ENCODE measurements at places on chromosomes 5 and 9.

DNA sequence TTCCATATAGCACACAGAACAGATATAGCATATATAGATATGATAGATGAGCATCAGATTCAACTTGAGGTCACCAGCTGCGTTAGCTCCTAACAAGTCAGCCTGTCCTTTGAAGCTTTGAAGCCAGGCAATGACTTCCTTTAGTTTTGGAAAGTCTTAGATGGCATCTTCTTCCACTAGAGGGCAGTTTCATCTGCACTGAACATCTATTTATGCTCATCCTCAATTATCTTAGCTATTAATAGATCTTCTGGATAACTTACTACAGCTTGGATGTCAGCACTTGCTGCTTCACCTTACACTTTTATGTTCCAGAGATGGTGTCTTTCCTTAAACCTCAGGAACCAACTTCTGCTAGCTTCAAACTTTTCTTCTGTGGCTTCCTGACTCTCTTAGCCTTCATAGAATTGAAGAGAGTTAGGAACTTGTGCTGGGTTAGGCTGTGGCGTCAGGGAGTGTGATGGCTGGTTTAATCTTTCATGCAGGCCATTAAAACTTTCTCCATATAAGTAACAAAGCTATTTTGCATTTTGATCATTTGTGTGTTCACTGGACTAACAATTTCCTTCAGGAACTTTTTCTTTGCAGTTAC lies 1401.4 kb downstream of the EFNA5 start:
- DNase-seq, result no peak

DNA sequence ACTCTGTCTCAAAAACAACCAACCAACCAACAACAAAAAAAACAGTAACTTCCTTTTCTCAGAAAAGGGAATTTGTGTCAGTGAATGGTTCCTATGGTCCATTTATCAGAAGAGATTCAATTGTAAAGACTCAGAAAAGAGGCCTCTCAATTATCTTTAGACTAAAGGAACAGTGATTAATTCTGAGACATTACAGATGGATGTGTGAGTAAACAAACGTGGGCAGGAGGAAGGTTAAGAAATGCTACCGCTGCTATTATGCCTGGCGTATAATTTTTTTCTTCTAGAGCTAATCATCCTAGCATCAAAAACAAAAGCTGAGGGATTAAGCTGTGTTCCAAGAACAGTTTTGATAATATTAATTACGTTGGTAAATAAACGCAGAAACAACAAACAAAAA lies 52.9 kb upstream of the JMY start:
- DNase-seq, result no peak

DNA sequence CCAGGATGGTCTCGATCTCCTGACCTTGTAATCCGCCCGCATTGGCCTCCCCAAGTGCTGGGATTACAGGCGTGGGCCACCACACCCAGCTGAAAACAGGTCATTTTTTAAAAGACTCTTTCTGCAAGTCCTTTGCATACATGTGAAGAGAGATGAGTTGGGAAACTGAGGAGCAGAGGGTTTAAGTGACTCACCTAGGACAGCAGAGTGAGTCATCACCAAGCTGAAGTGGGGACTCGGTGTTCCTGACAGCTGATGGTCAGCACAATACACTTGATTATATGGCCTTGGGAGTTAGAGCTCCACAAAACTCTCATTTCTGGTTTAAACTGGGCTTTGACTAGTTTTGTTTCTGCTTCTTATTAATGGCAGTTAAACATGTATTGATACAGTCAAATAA lies 38.1 kb upstream of the SSBP2 start:
- DNase-seq, result no peak

DNA sequence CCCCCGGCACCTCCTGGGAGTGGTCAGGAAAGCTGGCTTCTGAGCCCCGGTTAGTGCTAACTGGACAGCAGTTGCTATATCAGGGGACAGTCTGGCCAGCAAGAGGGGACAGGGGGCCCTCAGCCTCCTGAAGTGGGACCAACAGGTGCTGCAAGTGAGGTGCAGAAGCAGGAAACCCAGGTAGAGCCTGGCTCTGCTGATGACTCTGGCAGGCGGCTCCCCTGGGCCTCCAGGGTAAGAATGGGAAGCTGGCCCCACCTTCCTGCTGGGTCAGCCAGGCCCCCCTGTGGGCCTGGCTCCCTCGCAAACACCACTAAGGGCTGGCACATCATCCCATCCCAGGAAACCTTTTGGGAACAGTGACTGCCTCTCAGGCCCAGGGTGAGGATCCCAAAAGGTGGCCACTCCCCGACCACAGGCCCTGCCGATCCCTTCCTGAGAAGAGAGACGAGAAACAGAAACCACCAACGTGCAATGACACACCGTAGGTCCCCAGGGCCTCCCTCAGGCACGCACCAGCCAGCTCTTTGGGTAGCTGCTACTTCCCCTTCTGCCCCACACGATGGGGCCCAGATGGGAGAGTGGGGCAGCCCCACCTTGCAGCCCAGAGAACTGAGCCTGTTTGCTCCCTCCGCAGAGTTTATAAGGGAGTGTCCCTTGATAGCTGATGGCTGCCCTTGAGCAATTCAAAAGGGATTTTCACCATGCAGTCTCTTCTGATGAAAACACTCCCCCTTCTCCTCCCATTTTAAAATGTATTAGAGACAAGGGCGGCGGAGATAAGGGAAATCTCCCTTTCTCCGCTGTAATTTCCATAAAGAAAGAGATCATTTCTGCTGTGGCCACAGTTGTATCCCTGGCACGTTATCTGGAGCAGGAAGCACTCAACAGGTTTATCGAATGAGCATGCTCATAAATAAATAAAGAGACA lies 76.8 kb downstream of the STK10 start:
- DNase-seq, result no peak

DNA sequence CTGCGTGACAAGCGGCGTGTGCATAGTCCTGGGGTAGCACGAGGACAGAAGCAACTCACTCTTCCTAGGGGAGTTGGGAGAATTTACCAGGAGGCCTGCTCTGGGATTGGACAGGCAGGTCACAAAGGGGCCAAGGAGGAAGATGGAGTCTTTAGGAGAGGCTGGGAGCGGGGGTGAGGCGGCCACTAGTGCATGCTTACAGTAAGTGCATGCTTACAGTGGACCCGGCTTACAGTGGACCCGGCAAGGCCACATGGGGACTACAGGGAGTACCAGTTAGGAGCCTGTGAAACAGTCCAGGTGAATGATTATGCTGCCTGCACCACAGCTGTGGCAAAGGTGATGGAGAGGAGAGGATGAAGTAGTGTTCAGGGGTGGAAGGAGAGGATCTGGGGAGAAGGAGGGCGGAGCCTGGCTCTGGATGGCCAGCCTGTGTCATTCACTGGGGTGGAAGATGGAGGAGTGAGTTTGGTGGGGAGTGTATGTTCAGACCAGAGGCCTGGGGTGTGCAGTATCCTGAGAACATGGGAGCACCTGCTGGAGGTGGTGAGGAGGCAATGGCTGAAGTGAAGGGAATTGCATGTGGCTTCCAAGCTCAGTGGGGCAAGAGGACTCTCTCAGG lies 78.7 kb downstream of the CRB2 start:
- DNase-seq, result no peak

GRCh38 chr9:88108779-88109178 lies 29.5 kb downstream of the SPATA31C2 start:
- no peak for DNase-seq

GRCh38 chr5:32522429-32523143 lies 62.8 kb upstream of the SUB1 start:
- DNase-seq, result no peak

GRCh38 chr5:125180231-125180829 lies 433.9 kb upstream of the ZNF608 start:
- no peak for DNase-seq

- DNase-seq, result no peak
Observed at GRCh38 chr9:27990524-27990923, 417.2 kb upstream of the C9orf72 start.

DNA sequence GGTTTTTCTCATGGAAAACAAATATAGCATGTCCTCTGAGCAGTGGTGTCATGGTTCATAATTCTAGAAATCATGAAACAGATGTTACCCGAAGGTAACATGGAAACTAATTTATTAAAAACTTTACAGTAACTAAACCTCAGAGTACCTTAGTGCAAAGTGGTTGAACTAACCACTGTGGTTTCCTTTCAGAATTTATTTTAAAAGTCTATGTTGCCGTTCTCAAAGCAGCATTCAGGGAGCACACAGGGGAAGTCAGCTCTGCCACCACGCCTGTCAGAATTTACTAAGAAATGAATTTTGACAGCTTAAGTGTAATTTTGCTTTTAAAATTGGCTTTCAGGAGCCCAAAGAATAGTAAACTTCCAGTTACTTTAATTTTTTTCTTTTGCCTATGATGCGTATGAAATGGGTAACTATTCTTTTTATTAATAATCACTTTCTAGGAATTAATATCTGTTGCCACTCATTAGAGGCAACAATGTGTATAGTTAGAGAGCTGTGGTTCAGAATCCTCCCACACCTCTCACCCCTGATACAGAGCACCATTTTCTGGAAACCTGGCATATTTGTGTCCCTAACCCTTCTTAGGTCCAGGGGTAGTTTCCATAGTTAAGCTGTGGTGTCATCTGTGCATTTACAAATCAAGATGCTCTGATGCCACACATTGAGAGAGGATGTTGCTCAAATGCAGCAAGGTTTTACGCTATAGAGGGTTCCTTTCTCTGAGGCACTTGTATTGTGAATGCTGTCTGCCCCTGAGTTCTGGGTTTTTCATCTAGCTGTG lies 202.6 kb downstream of the ZSWIM6 start:
- DNase-seq, result no peak

- no peak for DNase-seq
Observed at GRCh38 chr5:140631036-140631417, 1.9 kb downstream of the CD14 start.

GRCh38 chr9:3177146-3177761 lies 333.4 kb upstream of the PUM3 start:
- no peak for DNase-seq

GRCh38 chr5:151870820-151871219 lies 53.8 kb downstream of the GLRA1 start:
- DNase-seq, result no peak

GRCh38 chr9:105121861-105122430 lies 122.5 kb upstream of the SLC44A1 start:
- DNase-seq, result no peak

DNA sequence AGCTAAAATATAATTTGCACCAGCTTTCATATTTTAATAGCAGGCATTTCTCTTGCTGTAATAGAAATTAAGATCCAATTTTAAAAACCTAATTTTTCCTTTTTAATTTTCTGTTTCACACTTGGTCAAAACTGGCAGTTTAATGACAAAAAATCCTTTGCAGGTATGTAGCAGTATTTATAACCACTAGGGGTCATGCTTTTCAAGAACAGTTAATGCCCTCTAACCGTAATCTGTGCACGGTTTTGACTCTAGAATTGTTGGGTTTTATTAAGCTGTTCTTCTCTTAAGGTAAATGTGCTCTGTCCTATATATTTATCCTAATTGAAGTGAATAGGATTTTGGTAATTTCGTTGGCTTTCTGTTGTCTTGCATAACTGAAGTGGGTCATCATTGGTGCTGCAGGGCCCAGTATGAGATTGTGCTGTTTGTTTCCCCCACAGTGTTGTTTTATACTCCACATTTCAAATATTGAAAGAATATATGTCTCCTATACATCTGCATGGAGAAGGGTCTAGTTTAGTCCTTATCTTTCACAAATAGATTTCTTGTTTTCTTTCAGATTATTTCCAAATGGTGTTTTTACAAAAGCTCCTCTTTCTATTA lies 107.4 kb downstream of the SCAMP1 start:
- DNase-seq, result peak; percentile 16

- DNase-seq, result no peak
Observed at GRCh38 chr5:76805821-76806505, 12.9 kb upstream of the F2RL1 start.

DNA sequence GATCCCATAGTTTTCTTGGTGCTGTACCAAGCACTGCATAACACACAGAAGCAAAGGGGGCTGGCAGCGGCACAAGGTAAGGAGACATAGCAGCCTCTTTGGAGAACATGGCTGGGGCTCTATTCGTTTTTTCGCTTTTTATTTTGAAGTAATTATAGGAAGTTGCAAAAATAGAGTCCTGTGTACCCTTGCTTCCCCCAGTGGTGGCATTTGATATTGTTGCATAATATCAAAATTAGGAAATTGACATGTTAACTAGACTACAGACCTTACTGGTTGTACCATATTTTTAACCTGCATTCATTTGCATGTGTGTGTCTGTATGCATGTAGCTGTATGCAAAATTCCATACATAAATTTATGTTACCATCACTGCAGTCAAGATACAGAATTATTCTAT lies 6.6 kb upstream of the UBQLN1 start:
- no peak for DNase-seq
